ENCODE measurements at places on chromosomes 3 and 15.

DNA sequence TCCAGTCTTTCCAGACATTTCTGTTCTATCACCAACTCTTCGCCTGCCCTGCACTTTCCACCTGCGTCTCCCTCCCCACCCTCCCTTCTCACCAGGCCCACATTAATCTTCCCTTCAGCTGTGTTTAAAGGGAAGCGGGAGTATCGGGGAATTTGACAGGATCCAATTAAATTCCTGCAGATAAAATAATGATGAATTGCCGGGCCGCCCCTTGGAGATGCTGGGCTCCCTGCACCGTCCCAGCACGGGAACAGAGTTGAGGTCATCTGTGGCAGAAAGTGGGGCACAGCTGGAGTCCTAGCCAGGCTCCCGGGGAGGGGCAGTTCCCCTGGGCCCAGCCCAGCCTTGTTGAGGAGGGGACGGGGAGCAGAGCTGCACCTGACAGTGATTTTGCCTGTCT is 30.3 kb downstream of the PLXNA1 start:
- no peak for DNase-seq

DNA sequence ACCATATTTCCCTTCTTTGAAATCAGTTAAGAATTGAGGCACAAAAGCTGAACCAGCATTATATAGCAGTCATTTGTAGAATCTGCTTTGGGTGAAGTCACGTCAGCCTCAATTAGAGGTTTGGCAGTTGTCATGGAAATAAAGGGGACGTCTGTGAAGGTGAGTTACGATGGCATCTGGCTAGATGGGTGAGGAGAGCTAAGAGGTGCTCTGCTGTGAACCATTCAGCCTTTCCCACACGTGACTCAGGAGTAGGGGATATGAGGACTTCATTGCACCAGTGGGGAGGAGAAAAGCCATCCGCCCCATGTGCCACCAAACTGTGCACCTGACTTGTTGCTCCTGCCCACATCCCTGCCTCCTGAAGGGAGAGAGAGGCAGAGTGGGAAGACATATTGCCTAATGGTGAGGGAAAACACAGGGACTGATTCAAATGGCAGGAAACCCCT is 2.8 kb upstream of the C15orf40 start:
- no peak for DNase-seq

GRCh38 chr3:125107861-125108567 is 52.2 kb upstream of the HEG1 start:
- DNase-seq = no peak

DNA sequence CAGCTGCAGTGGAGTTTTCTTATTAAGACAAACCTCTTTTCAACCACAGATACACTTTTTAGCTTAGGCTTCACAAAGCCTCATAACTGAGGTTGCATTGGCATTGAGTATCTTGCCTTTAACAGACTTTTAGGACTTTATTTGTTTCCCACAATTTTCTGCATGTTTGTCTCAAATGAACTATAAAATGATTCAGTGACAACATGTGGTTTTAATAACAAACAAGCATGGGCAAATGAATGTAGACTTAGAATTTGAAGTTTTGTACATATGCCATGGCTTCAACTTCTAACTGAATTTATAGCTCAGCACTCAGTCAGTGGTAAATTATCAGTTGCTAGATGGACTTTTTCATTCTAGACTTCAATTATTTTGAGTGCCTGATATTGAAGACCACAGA is 101.6 kb downstream of the SLC25A26 start:
- no peak for DNase-seq

GRCh38 chr15:33968224-33968623 is at the start of gene CHRM5:
TSS of gene CHRM5 (plus strand) at chr15:33968497. CDS start at chr15:34062718, 94,221 bp downstream.
- DNase-seq = no peak

DNA sequence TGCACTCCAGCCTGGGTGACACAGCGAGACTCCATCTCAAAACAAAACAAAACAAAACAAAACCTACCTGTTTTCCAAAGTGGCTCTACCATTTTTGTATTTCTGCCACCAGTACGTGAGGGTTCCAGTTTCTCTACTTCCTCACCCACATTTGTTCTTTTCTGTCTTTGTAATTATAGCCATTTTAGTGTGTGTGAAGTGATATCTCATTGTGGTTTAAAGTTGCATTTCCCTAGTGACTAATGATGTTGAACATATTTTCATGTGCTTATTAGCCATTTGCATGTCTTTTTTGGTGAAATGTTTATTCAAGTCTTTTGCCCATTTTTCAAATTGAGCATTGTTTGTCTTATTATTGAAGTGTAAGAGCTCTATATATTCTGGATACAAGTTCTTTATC is 50.7 kb downstream of the TRA2B start:
- DNase-seq = no peak

DNA sequence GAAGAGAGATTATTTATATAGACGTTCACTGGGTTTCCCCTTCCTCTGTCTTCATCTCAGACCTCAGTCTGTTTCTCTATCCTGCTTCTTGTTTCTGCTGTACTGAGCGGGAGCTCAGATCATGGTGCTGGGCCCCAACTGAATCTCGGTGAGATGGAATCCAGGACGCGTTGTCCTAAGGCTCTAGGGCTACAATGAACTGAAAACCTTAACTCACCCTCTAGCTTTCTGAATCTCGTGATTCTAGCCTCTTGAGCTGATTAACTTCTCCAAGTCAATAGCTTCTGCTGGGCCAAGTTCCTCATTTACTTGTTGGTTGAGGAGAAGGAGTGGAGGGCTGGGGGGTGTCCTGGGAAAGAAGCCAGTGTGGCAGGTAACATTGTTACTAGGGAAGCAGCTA is 32.7 kb upstream of the MAP3K13 start:
- DNase-seq = no peak

GRCh38 chr3:100665230-100665629 is 44.1 kb upstream of the TFG start:
- no peak for DNase-seq

DNA sequence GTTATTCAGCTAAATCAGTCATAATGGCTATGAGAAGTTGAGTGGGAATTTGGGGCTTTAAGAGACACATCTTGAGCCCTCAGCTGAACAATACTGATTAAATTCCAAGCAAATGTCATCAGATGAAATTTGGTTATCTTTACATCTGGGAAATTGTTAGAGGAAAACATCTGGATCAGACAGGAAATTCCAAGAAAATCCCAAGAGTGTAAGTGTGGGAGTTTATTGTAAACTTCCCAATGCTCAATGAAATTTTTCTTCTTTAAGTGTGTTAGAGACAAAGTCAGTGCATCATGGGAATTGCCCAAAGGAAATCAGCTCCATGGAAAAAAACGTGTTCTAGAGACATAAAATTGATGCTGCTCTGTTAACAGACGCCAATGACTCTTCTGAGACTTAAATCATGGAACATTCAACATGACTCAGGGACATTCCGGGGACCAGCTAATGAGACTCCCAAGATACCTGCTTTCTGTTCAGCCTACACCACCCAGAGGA is 19.8 kb upstream of the DCLK3 start:
- no peak for DNase-seq

Data from ELF-1 (cell line).